GM04503 (cell line): ENCODE measurements at places on chromosomes 4 and X.

DNA sequence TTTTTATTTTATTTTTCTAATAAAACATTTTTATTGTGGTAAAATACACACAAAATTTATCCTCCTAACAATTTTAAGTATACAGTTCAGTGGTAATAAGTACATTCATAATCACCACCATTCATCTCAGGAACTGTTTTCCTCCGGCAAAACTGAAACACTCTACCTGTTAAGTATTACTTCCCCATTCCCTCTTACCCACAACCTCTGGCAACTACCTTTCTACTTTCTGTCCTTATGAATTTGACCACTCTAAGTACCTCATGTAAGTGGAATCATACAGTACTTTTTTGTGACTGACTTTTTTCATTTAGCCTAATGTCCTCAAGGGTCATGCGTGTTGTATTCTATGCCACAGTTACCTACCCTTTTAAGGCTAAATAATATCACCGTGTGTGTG is 21.1 kb upstream of the HSFX4 start:
- DNase-seq: no peak

GRCh38 chrX:153348421-153348820 is 14.5 kb downstream of the ZNF275 start:
- DNase-seq: no peak

DNA sequence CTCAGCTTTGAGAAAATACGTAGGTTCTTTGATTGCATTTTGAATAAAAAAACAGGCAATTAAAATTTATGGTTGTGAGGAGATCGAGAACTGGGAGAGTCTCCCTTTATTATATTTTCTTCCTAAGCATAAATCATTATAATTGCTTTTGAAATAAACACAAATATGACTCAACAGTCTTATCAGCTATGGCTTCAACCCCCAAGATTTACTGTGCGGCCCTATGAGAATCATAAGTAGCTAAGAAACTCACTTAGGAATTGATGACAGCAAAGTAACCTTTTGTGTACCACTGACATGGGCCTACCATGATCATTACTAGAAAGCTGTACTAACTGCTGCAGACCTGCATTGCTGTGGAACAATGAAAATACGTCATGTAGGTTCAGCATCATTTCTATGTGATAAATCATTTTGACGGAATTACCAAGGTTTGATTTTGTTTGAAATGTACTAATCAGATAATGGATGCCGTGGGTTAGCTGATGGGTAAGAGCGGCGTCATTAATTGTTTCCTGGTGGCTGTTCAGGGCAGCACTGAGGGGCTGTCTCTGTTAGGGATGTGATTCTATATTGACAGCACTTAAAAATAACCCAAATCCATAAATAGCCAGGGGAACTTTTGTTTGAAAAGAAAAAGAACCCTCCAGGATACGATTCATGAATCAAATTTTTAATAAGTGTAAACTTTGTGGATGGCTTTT is 51.5 kb upstream of the GPRIN3 start:
- no peak for DNase-seq

- DNase-seq: peak; percentile 34
Observed at GRCh38 chrX:38052096-38052495, 45.7 kb downstream of the SYTL5 start.

- DNase-seq: no peak
Observed at GRCh38 chr4:187501731-187502130, 493.8 kb upstream of the ZFP42 start.

DNA sequence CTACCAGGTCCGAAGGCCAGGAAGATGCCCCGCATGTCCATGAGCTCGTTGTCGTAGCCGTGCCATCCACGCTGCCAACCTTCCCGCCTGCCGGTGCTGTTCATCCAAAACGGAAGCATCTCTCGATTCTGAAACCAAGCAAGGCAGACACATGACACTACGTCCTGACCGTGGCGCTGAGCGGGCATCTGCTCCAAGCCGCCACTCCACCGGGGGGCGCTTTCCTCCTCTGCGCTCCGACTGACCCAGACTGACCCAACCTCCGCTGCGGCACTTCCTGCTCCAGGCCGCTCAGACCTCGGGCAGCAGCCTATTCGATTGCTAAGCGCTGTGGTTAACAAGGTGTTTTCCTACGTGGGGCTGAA is 120.5 kb downstream of the ENPP6 start:
- DNase-seq: no peak

GRCh38 chrX:85052205-85052604 is 48.5 kb downstream of the APOOL start:
- peak; percentile 1 for DNase-seq

DNA sequence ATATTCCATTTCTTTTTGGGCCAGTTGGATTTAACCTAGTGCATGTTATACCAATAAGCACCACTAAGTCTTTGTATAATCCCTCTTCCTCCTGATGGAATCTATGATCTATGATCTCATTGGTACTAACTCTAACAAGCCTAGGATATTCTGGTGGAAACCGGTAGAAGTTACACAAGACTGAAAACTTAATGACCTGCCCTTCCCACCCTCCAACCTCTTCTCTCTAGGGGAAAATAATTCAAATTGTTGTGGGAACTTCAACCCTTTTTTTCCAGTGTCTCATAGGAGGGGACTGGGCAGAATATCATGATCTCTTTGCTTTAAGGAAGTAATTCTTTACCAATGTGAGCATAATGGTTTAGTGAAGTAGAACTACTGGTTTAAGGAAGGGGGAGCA is 289.5 kb upstream of the BOD1L1 start:
- DNase-seq: peak; percentile 94

- no peak for DNase-seq
Observed at GRCh38 chrX:148664995-148665394, 164.6 kb downstream of the AFF2 start.

GRCh38 chrX:482702-483203 is 96.0 kb upstream of the PPP2R3B start:
- no peak for DNase-seq

GRCh38 chrX:19889582-19890342 is 2.4 kb upstream of the SH3KBP1 start:
- DNase-seq: no peak

DNA sequence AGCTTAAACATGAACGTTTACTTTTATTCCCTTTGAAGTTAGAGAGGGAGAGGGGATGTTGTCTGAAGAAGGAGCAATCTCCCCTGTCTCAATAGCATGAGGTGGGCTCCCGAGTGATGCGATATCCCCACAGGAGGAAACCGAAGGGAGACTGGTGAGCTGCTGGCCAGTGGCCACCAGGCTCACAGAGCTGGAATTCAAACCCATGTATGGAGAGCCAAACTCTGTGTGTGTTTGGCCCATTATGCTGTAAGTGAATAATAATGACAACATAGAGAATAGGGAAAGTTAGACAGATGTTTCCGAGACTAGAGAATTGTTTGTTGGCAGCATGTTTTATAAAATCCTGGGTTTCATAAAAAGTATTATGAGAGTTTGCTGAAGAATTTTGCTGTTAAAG is 66.1 kb upstream of the CLNK start:
- DNase-seq: no peak

- no peak for DNase-seq
Observed at GRCh38 chrX:110172215-110172614, 145.7 kb downstream of the AMMECR1 start.

DNA sequence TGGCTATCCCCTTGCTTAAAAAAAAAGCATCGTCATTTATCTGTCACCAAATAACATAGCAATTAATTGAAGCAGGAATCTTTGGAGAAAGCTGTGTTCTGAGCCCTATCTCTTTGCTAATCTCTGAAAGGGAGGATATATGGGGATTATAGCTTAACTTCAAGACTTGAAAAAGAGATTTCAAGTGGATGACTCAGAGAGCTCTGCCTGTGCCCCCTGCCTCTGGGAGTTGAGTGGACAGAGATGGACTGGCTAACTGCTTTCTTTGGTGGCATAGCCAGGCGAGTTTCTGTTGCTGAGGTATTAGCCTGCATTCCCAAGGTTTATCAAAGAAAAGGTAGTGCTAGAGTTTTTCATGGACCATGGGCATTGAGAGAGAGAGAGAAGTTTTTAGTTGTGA is 91.6 kb downstream of the DDIT4L start:
- no peak for DNase-seq

DNA sequence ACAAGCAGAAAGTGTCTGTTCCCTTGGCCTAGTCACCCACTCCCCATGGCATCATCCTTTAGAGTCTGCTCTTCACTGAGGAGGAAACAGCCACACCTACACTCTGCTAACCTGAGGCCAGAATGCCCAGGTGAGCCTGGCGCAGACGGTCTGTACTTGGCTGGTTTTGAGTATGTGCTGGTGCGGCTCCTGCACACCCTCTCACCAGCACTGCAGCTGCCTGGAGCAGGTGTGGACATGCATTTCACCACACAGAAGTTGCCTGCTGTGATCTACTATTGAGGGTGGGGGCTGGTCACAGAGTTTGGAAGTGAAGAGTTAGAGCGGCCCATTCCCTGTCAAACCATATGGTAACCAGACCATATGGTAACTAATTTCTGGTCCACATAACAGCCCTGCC is 39.5 kb downstream of the KANTR start:
- DNase-seq: no peak

- no peak for DNase-seq
Observed at GRCh38 chr4:152499344-152499743, 36.5 kb downstream of the FBXW7 start.

- no peak for DNase-seq
Observed at GRCh38 chr4:87047281-87047798, 112.5 kb downstream of the AFF1 start.

DNA sequence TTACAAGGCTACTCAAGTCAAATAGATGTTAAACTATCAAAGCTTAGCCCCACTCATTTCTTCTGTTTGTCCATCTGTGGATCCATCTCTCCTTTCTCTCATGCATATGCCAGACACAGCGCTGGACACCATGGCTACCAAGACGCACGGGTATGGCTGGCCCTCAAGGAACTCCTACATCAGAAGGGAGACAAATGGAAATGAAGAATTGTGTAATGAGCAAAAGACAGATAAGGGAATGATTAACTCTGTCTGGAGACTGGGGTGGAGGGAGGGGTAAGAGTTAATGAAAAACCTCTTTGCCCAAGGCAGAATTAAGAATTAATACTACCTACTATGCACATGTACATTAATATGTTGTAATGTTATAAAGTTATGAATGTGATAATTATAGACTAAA is 88.1 kb downstream of the MGST2 start:
- DNase-seq: no peak

DNA sequence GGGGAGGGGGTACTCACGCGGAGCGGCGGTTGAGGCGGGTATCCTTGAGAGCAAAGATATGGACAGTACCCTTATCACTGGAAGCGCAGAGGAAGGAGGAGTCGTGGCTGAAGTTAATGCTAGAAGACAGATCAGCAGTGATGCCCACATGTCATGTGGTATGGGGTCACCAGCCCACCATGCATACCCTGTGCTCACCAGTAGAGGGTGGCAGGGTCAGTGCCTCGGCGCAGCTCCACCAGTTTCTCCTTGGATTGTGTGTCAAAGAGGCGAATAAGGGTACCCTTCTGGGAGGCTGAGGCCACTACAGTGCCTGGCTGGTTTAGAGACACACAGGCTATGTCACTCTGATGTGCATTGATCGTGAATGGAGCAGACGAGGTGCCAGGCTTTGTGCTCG is 1.5 kb upstream of the PRAF2 start:
- no peak for DNase-seq

DNA sequence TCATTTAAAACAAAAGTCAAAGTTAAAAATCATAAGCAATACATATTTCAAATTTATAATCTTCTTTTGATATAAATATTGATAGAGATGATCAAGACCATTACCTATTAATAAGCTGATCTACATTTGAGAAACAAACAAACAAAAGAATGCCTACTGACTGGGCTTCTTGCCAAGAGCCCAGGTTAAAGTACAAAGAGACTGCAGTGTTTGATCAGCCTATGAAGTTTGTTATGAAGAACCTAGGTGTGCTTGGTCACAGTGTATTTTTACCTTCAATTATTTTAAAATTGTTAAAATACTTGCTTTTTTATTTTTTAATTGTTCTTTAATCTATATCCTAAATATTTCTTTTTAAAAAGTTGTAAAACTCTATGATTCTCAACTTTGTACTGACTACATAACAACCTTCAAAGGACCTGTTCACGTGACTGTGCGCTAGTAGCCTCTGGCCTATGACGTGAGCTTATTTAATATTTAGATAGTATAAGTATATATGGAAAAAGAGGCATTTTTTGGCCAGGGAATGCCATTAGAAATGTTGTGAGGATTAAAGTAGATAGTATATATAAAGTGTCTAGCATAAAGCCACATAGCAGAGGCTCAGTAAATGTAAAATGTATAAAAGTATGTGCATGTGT is 11.4 kb upstream of the SLC39A8 start:
- DNase-seq: no peak

DNA sequence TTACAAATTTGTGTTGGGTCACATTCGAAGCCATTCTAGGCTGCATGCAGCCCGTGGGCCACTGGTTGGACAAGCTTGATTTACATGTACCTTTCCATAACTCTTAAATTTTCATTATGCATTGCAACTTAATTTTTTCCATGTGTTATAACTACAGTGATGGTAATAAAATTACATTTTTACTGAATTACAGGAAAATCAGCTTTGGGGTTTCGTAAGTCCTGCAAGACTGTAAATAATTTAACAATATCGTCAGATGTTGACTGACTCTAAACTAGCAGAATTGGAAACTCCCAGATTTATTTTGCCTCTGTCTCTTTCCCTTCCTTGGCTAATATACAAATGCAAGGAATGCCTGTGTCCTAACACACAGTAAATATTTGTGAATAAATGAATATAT is 88.0 kb upstream of the RAPGEF2 start:
- DNase-seq: peak; percentile 45

GRCh38 chr4:123443401-123444289 is 47.0 kb downstream of the SPRY1 start:
- no peak for DNase-seq

DNA sequence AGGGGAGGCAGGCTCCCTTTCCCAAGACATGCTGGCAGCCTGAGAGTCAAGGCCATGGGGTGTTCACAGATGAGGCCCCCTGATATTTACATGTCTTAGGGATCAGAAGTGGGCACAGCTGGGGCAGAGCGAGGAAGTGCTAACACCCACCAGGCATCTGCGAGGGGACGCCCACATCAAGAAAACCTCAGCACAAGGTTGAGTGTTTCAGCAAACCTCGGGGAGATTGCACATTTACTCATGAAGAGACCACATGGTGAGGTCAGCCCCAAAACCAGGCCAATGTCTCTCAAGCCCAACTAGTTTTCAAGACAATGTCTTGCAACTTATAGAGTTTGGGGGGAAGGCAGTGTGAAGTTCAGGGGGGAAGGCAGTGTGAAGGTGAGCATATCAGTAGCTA is 55.2 kb downstream of the CLNK start:
- DNase-seq: no peak

DNA sequence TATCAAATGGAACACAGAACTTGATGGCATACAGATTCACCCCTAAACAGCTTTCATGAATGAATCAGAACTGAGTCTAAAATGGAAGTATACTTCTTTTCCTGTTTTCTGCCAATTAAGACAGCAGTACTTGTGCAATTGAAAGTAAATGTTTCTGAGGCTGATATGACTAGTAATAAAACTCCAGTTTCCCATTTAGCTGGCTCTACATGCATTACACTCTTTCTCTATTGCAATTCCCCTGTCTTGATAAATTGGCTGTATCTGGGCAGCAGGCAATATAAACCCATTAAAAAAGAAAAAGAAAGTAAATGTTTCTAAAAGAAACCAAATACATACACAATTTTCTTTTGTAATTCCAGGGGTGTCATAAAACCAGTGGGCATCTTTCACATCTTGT is 4.6 kb downstream of the NOA1 start:
- DNase-seq: no peak
